Panc1 (cell line): ENCODE measurements at places on chromosomes 5 and 9. TPM values are rescaled to one million over a fixed set of nuclear protein-coding genes. Genes with fewer than 3 reads are reported as not detected.

- no peak for DNase-seq
Observed at GRCh38 chr5:54703133-54703532, 185.6 kb downstream of the SNX18 start.

GRCh38 chr9:78064075-78064474 is 32.5 kb upstream of the GNAQ start:
- no peak for DNase-seq

- DNase-seq: no peak
Observed at GRCh38 chr5:72835633-72836032, 19.2 kb downstream of the TNPO1 start.

- no peak for DNase-seq
Observed at GRCh38 chr9:120363697-120364096, 216.3 kb downstream of the CDK5RAP2 start.

GRCh38 chr5:72440207-72440638 is 67.0 kb downstream of the ZNF366 start:
- no peak for DNase-seq

GRCh38 chr5:180007582-180007981 is 64.0 kb downstream of the RNF130 start:
- DNase-seq: no peak

Gene IFNB1
- total RNA-seq: not detected

DNA sequence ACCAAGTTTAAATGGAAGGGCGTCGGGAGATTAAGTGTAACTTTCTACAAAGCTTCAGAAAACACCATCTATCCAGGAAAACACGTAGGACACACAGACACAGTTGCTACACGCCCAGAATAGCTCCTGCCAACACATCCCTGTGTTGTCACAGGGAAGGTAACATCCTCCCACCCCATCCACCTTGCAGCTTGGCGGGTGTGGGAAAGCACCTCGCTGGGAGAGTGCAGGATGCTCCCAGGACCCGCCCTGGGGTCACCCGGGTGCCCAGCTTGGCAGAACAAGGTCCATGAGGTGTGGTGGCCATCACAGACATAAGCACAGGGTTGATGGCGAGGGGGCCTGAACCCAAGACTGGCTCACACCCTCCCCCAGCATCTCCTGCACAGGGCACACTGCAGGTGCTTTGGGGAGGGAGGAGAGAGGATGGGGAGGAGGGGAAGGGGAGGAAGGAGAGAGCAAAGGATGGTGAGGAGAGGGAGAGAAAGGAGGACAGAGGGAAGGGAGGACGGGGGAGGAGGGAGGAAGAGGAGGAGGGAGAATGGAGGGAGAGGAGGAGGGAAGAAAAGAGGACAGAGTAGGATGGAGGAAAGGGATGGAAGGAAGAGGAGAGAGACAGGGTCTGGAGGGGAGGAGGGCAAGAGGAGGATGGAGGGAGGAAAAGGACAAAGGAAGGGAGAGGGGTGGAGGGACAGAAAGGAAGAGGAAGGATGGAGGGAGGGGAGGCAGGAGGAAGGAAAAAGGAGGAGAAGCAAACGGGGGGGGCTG is 37.2 kb downstream of the GOLM1 start:
- DNase-seq: no peak

Gene HACD4
- total RNA-seq: 0.13 TPM

DNA sequence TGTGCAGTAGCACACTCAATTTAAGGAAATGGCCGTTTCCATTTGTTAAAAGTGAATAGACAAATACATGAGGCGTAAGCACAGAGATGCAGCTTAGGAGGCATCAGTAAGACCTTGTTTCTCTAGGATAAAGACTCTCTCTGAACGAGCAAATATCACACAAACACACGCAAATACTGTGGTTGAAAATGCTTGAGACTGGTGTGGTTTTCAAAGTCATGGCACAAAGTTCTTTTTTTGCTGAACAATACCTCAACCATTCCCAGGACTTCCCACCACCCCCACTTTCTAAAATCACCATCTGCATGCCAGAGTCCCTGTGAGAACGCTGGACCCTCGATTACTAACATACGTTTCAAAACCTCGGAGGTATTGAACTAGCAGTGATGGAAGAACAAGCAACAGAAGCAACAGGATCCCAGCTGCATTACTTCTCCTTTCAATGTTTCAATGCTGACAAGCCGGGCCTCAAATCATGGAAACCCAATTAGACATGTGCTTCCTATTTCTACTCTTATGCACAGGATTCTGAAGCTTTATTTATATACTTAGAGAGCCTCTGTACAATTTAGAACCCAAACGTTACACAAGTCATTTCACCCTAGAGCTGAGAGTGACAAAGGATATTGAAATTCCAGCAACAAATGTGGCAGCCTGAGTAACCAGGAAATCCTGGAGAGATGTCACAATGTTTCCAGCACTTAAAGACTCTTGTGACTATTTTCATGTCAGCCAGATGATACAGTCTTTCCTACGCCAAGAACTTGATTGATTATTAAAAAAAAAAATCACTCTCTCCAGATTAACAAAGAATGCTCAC is 63.9 kb downstream of the CDC14B start:
- DNase-seq: no peak

Gene F2RL2
- 0.13 TPM for total RNA-seq

Gene CBY3
- total RNA-seq: 0.39 TPM

DNA sequence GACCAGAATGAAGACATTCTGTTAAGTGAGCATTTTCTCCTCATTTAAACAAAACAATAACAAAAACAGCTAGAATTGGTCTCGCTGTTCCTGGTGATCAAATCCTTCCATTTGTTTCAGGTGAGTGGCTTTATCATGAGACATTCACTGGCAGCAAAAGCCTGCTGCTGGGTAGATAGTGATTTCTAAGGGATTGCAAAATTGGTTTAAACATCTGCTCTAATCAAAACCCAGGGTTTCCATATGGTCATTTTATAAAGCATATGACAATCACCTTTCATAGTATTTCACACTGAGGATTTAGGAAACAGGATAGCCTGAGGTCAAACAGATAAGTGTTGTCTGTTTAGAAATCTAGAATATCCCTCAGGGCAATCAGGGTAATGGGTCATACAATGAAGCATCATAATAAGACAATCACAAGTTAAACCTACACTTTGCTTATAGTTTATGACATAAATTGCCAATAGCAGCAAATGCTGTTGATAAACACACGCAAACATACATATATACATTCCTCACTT is 769.6 kb upstream of the C9orf72 start:
- DNase-seq: no peak

DNA sequence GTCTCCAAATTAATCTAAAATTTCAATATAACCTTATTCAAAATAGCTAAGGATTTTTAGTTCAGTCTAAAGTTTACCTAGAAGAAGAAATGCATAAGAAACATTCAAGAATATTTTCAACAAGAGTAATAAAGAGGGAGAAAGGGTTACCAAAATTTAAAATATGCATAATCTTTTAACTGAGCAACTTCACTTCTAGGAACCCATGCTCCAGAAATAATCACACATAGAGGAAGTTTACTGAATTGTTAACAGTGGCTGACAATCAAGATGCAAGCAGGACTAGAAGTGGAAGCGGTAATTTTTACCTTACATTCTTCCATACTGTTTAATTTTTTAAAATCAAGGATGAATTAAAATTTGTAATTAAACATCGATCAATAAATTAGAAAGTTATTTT is 1.9 kb downstream of the PJA2 start:
- no peak for DNase-seq

Gene TAF1L
- not detected for total RNA-seq

DNA sequence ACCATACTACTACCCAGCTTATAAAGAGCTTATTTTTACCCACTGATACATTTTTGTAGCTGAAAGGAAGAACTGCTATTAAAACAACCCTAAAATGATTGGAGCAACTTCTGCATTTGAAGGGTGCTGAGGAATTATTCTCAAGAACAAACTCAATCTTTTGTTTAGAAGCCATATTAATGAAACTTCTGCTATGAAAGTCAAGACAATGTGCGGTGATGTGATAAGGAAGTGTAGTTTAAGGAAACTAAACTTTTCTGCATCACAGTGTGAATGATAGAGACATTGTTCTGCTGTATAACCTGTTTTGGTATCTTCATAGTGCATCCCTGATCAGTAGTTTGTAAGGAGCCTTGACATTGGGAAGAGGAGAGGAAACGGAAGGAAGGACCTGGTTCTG is 408.5 kb downstream of the TMEM38B start:
- no peak for DNase-seq

DNA sequence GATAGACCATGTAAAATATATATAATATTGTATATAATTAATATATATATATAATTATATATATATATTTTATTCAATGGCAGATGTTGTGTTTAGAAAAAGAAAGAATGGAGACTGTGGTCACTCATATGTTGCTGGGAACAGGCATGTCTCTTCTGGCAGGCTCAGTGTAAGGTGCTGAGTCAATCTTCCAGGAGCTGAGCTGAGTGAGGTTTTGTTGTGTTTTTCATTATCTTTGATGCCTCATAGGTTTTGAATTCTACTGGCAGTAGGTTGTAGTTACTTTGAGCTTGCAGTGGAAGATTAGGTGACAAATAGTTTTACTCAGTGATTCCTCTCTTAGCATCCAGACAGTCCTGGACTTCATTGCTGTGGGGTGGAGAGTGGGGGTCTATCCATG is 561.3 kb downstream of the IRX1 start:
- DNase-seq: no peak

DNA sequence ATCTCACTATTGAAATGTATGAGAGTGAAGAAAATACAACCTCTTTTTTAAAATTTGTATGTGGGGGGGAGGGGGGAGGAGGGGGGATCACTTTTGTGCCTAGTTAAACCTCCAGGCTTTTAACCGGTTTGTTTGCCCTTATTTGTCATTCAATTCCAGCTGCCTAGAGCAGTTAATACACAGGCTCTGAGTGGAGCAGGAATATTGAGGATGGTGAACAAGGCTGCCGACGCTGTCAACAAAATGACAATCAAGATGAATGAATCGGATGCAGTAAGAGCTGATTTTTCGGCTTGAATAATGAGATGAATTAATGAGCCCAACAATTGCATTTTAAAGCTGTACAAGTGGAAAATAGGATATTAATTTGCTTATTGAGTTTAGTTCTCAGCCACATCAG is 28.7 kb upstream of the SNX24 start:
- no peak for DNase-seq

DNA sequence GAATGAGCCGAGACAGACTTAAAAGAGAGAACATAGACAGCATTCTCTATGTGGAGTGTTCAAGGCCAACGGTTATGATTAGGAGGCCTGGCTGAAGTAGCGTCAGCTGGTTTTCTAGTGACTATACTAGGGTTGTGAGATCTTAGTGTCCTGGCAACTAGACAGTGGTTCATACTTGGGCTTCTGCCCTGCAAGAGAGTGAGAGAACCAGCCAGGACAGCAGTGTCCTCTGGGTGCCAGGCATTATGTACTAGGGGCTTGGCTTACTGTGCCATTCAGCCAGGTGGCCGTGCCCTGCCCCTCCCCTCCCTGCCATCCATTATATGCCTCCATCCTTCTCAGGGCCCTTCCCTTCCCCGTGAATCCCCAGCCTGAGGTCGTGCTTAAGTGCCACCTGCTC is 56.8 kb downstream of the TRIO start:
- DNase-seq: no peak
